ENCODE measurements at places on chromosomes 2 and 18.

DNA sequence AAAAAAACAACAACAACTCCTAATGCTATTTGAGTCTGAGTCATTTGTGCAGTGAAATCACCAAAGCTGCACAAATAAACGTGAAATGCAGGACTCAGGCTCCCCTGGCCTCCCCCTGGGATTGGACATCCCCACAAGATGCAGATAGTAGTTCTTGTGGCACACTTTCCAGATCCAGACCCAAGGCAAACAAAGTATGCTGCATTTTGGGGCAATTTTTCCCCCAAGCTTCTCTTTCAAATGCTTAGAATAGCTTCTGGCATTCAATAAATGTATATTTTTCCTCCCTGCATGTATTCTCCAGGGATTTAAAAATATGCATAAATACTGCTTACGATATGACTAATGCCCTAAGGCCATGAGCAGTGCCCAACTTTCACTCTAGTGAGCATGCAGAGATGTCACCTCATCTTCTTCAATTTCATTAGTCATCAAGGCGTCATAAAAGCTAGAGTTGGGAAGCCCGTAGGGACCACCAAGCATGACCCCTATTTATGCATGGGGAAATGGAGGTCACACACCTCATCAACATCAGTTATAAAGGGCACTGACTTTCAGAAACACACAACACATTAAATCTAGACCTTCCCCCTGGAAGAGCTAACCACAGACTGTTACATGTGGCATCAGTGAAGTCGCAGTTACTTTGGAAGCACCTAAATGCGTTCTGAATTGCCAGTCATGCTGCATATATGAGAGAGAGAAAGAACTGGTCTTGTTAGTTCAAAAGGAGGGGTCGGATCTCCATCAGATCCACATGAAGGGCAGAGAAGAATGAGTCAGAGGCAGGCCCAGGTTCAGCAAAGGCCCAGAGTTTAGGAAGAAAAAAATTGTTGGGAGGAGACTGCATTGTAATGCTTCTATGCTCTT, 374.1 kb downstream of the LPIN1 start:
- DNase-seq = no peak

DNA sequence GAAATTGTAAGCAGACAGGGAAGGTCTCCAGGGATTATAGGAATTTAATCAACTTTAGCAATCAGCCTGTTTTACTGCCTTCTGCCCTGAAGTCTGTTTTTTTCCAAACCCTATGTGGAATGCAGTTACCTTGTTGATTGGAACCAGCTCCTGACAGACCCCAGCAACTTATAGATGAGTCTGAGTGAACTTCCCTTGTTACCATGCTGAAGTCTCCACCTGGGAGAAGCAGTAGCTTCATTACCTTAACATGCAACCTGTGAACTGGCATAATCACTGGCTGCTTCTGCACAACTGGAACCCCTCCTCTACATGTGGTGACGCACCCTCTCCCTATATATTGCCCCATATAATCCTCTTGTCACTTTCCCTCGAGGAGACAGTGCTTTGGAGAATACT, 226.3 kb upstream of the SPOPL start:
- no peak for DNase-seq

DNA sequence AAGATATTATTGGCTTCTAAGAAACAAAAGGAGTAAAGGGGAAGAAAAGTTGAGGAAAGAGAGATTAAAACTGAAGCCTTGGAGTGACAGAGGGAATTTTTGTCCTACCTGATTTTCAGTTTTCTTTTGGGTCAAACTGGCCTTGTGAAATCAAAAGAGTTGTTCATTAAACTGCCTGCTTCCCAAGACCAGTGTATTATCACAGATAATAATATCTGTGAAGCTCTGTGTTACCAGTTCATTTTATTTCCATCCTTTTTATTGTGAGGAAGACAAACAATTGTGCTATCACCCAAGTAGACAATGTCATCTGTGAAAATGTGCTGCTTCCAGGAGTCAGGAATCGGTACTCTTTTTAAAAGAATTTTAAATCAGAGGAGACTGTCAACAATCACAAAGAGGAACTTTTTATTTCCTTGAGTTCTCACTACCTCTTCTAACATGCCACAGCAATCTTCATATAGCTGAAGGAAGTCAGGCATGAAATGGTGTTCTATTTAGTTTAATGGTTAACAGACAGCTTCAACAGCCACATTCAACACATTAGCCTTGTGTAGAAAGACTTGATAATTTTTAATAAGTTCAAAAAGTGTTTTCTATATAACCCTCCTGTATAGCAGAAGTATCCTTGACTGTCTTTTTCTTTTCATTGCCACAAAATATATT, 554.8 kb downstream of the PIK3C3 start:
- DNase-seq = no peak

- no peak for DNase-seq
Measured at GRCh38 chr2:53512071-53512826, 255.4 kb upstream of the CHAC2 start.

- DNase-seq = no peak
Measured at GRCh38 chr2:237746302-237747080, 52.1 kb upstream of the RBM44 start.

GRCh38 chr2:1611886-1612285, 132.4 kb downstream of the PXDN start:
- DNase-seq = no peak

DNA sequence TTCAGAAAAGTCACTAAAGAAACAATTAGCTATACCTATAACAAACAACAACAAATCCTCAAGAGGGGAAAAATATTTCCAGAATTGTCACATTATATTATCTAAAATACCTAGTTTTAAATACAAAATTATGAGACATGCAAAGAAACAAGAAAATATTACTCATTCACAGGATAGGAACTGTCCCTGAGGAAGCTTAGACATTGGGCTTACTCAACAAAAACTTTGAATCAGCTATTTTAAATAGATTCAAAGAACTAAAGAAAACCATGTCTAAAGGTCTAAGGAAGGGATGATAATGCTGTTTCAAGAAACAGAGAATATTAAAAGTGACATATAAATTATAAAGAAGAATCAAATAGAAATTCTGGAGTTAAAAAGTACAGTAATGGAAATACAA, 131.9 kb upstream of the ZNF516 start:
- no peak for DNase-seq

GRCh38 chr2:233049194-233049761, 10.9 kb upstream of the INPP5D start:
- no peak for DNase-seq

- DNase-seq = no peak
Measured at GRCh38 chr2:176813621-176814049, 399.0 kb upstream of the HNRNPA3 start.

DNA sequence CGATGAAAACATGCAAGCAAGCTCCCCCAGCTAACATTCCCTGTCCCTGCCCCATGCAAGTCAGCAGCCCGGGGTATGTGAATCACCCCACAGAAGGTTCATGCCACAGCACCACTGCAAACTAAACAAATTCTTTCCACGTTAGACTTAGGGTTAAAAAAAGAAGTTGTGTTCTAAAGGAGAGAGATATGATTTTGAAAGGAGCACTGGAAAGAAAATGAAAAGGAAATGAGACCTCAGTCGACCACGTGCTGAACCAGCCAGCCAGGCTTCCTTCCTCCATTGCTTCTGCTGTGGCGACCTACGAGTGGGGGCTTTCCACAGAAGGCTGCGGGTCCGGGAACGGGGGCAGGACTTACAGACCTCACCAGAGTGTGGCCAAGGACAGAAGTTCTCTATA, 52.0 kb downstream of the ARL4C start:
- DNase-seq = no peak

- DNase-seq = no peak
Measured at GRCh38 chr2:175931805-175932204, 70.3 kb downstream of the LNPK start.

DNA sequence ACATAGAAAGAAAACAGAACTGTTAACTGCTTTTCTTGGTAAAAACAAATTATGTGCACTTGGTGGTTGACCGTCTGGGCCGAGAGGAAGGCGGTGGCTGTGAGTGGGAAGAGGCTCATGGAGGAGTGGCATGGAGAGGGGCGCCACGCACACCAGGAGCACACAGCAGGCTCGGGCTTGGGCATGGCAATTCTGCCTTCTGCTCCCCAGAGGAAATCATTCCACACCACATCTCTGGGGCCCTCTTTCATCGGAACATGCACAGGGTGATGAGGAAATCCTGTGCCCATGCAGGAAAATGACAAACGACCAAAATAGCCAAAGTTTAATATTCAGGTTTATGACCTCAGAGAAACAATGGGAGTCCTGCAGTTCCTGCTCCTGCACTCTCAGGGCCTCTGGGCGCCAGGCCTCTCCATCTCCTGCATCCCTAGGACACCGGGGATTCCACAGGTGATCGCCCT, 26.4 kb downstream of the WDFY1 start:
- no peak for DNase-seq

DNA sequence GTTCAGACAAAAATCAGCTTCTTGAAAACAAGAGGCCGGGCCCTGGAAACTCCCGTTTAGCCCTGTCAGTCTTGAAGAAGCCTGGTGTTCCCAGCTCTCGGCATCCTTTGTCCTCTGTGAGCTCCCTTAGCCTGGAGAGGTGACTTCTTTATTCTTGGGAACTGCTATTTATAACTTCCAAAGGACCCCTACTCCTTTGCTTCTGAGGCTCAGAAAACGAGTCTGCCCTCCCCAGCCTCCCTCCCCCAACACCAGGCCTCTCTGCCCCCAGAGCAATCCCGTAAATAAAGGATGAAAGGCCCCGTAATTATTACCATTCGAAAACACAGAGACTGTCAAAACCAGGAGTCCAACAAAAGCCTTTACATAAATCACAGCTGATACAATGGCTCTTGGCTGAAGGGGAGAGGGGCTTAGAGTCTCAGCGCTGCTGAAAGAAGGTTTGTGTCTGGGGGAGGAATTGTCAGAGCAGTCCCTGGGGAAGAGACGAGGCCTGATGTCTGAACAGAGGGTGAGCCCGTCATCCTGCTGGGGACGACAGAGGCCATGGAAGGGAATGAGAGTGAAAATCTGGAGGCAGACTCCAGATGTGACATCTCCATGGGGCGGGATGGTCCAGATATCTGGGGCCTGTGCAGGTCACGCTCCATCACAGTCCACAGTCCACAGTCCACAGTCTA, 283.0 kb downstream of the MYCN start:
- no peak for DNase-seq

- no peak for DNase-seq
Measured at GRCh38 chr2:172921532-172922236, 154.0 kb upstream of the MAP3K20 start.

DNA sequence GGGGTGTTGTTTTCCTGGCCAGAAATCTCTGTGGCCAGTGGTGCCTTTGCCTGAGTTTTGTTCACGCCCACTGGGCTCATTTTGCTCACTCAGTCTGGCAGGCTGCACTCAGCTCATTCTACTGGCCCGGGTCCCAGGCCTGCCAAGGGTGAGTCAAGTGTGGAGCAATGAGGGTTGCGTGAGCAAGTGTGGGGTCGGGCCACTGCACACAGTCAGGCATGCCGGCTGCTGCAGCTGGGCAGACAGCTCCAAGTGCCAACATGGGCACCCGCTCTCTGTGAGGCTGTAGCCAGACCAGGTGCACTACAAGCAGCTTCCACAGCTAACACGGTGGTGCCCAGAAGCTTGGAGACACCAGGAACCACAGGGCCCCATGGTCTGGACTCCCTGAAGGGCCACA, 801.1 kb upstream of the RAB6C start:
- no peak for DNase-seq

- peak; percentile 12 for DNase-seq
Measured at GRCh38 chr2:154556607-154557006, 141.9 kb upstream of the KCNJ3 start.

- DNase-seq = no peak
Measured at GRCh38 chr2:217993817-217994463, 8.9 kb downstream of the TNS1 start.

DNA sequence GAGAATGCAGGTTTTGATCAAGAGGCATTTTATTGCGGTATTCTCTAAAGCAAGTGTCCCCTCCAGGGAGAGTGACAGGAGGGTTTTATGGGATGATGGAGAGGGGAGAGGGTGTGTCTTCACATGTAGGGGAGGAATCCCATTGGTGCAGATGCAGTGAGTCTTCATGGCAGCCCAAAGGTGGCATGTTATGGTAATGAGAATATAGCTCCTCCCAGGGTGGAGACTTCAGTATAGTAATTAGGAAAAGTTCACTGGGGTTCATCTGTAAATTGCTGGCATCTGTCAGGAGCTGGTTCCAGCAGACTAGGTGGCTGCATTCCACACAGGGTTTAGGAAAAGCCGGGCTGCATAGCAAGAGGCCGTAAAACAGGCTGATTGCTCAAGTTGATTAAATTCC, 230.7 kb upstream of the CCDC68 start:
- no peak for DNase-seq

DNA sequence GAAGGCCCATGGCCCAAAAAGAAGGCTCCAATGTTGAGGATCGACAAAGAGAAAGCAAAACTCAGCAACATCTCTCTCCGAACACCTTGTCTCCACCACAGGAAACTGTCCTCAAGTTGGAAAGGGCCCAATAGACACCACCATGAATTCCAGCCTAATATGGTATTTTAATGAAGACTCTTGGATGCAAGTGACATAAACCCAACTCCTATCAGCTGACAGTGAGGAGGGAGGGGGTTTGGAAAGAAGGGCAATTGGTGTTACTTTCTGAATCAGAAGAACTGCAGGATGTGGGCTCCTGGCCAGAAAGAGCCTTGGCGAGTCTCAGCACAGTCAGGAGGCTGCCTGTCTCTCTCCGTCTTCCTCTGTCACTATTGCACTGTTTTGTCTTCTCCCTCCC, 40.3 kb upstream of the SIGLEC15 start:
- DNase-seq = peak; percentile 9

DNA sequence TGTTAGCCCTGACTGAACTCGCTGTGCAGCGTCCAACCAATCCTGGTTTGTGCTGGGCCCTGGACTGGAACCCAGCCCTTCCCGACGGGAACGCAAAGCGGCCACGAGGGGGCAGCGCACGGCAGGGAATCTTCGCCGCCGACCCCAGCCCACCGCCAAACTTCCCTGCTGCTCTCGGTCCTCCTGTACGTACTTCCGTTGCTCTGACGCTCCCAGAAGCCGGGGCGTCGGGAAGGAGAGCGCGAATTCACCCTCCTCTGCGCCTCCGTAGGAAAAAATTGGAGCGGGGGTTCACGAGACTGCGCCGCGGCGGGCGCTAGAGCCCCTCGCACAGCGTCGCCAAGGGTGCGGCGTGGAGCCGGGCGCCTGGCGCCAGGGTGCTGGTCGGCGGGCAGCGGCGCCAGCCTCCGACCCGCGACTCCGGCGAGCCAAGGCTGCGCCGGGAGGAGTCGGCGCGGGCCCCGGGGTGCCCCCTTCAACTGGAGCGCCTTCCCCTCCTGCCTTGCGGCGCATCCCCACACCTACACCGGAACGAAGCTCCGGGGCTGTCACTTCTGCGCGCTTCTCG, 873 bp upstream of the SH3RF3 start:
- DNase-seq = peak; percentile 58

GRCh38 chr2:205731583-205731981, 49.3 kb downstream of the NRP2 start:
- DNase-seq = no peak
